ENCODE measurements at places on chromosomes 2 and 18. TPM values are rescaled to one million over a fixed set of nuclear protein-coding genes. Genes with fewer than 3 reads are reported as not detected.

DNA sequence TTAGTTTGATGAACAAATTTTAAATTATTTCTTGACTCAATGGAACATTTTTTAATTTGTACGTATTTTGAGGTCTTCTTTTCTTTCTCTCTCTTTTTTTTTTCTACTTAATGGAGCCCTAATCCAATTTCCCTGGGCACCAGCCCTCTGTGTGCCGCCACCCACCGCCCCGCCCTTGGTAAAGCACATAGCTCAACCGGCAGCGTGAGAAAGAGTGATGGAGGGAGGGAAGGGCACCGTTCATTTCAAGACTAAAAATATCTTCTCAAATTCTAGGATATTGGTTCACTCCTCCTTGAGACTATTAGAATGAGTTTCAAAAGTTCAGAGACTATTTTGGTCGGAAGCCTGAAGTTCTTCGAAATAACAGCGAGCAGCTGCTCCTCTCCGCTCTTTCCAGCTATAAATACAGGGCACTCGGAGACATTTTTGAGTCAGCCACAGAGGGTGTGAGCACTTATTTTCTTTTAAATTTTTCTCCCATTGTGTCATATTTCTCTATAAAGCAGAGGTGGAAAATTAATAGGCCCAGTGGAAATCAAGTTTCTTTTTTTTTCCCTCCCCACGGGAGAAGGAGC is 731.7 kb upstream of the ID2 start:
- no peak for DNase-seq

DNA sequence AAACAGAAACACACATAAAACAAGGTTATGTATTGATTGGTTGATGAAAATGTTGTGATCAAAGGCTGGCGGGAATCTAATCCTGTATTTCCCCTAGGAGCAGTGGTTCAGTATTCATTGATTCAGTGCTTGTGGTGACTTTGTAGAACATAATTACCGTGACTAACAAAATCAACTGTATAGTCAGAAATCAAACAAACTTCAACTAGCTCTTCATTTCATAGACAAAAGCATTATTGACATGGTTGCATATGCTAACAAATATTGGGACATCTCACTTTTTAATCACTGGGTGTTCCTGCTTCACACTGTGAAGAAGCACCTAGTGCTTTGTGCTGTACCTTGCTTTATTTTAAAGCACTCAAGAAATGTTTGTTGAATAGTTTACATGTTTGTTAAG is 41.4 kb downstream of the USP14 start:
- no peak for DNase-seq

PARD6G gene
- total RNA-seq: 30.8 TPM

M1AP gene
- 7.9 TPM for total RNA-seq

DNA sequence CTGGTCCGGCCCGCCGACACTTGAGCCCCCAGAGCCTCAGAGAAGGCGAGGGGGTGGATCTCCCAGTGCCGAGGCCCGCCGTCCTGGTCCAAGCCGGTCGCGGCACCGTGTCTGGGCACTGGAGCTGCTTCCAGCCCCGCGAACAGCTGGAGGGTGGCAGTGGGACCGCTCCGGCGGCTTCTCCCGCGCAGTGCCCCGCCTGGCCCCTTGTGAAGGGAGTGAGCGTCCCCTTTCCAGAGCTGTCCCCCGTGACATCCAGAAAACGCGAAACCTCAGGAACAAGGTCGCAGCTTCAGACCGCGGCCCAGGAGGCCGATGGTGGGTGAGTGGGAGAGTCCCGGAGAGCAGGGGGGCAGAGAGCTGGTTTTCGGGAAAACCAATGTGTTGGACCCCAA is 579 bp upstream of the EMX1 start:
- DNase-seq: peak; percentile 44

- no peak for DNase-seq
Observed at GRCh38 chr2:90069290-90069894, 1377.9 kb downstream of the RPIA start.

- DNase-seq: no peak
Observed at GRCh38 chr2:48235076-48235475, 294.9 kb upstream of the STON1 start.

All from mesothelial cell of epicardium (in vitro differentiated cells).